C1 segment of cervical spinal cord (tissue), 14 donors: ENCODE measurements at places on chromosomes 4 and X.

GRCh38 chr4:6225469-6225868, 25.1 kb upstream of the JAKMIP1 start:
- no peak for DNase-seq

GRCh38 chrX:154123241-154124219, 20.5 kb upstream of the OPN1LW start:
- no peak for DNase-seq

- DNase-seq = no peak
Observed at GRCh38 chr4:182267048-182267447, 23.8 kb downstream of the TENM3 start.

- no peak for DNase-seq
Observed at GRCh38 chrX:31551913-31552312, 480.1 kb upstream of the FTHL17 start.

- no peak for DNase-seq
Observed at GRCh38 chrX:24426340-24426913, 38.7 kb upstream of the PDK3 start.

GRCh38 chr4:39729557-39729956, 31.6 kb downstream of the UBE2K start:
- no peak for DNase-seq

- DNase-seq = no peak
Observed at GRCh38 chrX:129686422-129686948, 31.7 kb upstream of the APLN start.

GRCh38 chrX:101619364-101619763, 1.6 kb upstream of the ARMCX6 start:
- no peak for DNase-seq

DNA sequence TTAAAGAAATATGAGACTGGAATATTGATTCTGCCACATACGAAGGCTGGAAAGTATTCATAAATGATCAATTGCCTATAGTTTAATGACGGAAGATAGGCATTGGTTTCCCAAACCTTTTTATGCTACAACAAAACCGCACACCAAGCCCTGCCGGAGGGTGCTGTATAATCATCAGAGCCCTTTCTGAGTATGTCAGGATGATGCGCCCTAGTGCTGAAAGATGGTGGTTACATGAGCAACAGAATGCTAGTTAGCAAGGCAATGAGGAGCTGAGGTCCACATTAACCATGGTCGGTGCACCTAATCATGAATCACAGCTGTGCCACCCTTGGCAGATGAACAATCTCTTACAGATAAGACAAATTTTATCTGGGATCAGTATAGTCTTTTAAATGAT, 491.1 kb downstream of the PACRGL start:
- no peak for DNase-seq

GRCh38 chrX:109632906-109633504, 8.0 kb upstream of the KCNE5 start:
- DNase-seq = no peak

DNA sequence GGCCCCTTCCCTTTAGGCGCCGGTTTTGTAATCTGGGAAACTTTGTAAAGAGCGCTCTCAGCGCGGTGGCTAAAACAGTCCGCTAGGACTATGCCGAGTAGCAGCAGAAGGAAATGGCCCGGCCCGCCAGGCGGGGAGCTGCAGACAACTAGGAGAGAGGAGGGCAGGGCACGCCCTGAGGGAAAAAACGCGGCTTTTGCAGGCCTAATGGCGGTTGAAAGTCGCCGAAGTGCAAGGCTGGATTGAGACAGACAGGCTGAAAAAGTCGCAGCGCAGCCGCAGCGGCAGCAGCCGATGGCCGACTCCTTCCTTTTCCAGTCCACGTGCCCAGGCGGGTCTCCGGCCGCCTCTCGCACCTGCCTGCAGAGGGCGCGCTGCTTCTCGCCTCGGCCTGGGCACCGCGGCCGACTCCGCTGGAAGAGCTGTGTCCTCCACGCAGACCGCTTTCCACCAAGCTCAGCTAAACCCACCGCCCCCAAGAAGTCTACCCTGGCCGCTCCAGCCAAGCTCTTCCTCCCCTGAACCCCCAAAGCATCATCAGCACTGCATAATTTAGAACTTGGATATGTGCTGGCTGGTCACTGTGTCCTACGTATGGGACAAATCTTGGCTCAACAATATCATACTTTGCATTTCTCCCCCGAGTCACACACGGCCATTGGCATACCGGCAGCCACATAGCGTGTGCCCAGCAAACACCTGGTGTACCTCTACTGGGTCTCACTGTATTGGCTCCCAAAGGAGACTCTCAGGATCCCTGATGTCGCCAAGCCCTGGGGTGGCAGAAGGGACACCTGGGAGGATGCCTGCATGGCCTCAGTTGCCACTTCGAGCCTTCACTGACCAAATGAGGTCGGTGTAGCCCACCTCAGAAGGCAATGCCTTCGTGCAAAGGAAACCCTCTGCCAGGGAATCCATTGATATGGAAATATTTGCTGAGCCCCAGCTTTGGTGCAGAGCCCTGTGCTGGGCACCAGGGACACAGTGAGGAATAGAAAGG, 14.5 kb downstream of the SLC25A5 start:
- peak; percentile 26 for DNase-seq

DNA sequence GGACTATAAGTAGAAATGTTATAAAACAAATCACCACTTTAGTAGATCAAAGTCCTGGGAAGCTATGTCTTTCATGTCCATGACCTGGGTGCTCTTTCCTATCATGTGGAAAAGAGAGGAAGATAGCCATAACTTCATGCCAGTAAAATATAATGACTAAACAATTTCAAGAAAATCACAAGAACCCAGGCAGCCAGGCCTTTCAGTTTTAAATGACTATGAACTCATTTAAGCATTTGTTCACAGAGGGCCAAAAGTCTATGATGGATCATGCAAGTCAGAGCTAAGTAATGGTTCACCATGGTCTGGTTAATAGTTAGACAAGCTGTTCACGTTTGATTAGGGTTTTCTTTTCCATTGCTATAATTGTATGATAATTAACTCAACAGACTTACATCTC, 155.8 kb downstream of the PPARGC1A start:
- DNase-seq = no peak

- no peak for DNase-seq
Observed at GRCh38 chr4:5511791-5512190, 196.6 kb downstream of the EVC2 start.

GRCh38 chr4:119299741-119300100, 22.2 kb downstream of the FABP2 start:
- no peak for DNase-seq

DNA sequence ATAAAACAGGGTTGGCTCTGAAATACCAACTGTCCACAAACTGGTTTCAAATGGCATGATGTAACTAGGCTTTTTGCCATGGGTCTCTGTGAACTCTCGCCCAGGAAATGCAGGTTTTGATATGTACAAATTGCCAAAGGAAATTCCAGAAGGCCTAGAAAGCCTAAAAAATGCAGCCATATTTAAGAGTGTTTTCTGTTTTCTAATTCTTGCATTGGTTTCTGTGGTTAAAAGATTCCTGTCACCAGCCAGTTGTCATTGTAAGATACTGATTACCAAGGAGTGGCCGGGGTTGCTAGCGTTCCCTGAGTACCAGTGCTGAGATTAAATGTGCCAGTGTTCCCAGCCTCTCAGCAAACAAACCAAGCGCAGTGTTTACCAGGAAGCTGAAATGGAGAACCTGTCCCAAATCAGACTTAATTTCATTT, 53.9 kb upstream of the SORBS2 start:
- no peak for DNase-seq

- no peak for DNase-seq
Observed at GRCh38 chr4:41746440-41747229, 1.9 kb downstream of the PHOX2B start.

- DNase-seq = no peak
Observed at GRCh38 chrX:124651031-124651430, 304.7 kb downstream of the SH2D1A start.

DNA sequence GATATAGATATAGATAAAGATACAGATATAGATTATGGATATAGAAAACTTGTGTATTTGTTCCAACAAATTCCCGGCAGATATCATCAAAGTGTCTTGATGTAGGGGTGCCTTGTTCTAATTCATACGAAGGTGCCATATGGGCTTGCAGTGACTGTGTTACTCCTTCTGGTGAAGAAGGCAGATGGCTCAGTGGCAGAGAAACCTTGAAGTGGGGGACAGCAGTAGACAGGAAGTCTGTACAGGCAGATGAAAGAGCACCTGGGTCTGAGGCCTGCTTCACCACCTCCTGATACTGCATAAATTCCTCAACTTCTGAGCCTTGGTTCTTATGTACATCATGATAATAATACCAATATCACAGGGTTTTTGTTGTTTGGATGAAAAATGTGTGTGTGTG, 179.5 kb upstream of the GATB start:
- DNase-seq = no peak

DNA sequence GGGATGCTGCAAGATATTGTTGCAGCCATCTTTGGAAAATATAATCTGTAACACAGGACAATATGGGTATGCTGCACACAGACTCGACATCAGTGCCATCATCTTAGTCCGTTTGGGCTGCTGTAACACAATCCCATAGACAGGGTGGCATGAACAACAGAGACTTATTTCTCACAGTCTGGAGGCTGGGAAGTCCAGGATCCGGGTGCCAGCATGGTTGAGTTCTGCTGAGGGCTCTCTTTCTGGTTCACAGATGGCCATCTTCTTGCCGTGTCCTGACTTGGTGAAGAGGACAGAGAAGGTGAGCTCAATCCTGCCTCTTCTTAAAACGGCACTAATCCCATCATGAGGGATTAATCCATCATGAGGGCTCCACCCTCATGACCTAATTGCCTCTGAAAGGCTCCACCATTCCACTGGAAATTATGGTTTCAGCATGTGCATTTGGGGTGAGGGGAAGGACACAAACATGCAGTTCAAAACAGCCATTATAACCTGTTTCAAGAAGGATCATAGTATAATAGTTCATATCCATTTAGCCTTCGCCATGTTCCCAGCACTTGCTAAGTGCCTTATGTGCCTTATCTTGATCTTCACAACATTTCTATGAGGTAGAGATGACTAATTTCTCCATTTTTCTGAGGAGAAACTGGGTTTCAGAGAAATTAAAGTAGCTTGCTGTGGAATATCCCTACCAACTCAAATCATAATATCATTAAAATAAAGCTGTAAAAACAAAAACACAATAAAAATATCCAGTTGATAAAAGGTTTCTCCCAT, 27.9 kb upstream of the SPP1 start:
- DNase-seq = no peak

- no peak for DNase-seq
Observed at GRCh38 chrX:69795702-69796101, 179.8 kb downstream of the EDA start.

DNA sequence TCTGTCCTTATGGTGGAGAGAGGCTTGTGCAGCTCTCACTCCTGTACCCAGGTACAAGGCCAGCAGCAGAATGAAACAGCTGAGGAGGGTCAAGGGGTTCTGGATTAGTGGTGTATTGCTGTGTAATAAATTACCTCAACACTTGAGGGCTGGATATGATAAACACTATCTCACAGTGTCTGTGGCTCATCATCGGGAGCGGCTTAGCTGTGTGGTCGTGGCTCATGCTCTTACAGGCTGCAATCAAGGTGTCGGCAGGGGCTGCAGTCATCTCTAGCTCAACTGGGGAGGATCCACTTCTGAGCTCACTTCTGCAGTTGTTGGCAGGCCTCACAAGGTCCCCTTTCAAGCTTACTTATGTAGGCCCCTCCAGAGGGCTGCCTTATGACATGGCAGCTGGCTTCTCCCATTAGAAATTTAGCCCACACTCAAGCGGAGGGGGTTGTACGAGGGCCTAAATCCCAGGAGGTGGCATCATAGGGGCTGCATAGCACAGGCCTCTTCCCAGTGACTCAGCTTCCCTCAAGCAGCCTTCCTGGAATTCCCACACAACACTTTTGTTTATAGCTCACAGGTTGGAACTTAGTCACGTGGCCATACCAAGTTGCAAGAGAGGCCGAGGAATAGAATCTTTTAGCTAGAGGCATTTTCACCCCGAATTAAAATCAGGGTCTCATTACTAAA, 148.2 kb upstream of the RPS6KA3 start:
- no peak for DNase-seq

- no peak for DNase-seq
Observed at GRCh38 chrX:28628120-28628519, 40.9 kb downstream of the IL1RAPL1 start.

GRCh38 chr4:129748991-129749390, 653.0 kb downstream of the C4orf33 start:
- no peak for DNase-seq

DNA sequence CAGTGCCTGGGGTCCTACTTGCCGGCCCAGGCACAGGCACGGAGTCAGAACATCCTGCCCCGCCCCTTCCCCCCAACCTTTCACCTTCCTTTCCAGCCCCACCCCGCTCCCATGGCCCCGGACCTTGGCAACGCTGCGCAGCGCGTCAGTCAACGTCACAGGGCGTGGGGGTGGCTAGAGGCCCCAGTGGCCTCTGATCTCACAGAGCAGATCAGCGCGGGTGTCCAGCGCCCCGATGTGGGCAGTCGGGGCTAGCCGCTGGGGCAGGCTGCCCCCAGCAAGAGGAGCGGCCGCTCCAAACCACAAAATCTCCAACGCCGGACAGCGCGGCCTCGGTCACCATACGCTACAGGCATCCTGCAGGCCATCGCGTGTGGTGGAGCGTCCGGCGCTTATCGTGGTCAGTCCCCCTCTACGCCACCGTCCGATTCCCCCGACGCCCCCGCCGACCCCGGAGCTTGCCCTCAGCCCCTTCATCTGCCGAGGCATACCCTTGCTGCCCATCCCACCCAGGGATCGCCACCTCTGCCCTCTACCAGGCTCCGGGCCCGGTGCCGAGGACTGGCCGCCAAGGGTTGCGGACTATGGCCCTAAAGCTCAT, 69.6 kb upstream of the APOOL start:
- DNase-seq = no peak

- DNase-seq = no peak
Observed at GRCh38 chrX:17736478-17736855, 826 bp upstream of the SCML1 start.

DNA sequence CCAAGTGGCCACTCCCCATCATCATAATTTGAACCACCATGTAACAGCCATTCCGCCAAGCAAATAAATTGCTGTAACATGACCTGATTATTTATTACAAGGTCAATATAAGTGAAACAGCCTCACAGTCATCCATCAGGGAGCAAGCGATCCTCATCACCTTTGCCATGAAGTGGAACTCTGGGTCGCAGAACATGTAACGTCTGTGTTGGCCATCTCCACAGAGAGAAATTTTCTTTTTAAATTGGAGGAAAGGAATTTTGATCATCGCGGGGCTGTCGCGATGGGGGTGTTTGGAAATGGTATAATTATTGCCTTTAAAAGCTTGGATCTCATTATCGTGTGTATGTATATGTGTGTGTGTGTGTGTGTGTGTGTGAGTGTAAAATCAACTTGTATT, 90.2 kb downstream of the SHOX start:
- DNase-seq = no peak

GRCh38 chr4:135123632-135124031, 922.0 kb upstream of the PABPC4L start:
- DNase-seq = no peak
